ENCODE measurements at places on chromosomes 13 and 19.
A peak's percentile ranks its signal among the peaks of the same experiment; 100 is the strongest.

GRCh38 chr19:14562660-14563589 lies 8.9 kb downstream of the NDUFB7 start:
- H3K4me3 ChIP-seq: no peak overlapping the region
- no peak overlapping the region for H3K27ac ChIP-seq
- peaks cover 29% of the 10 kb centered on the region for H3K4me1 ChIP-seq
- DNase-seq: no peak
- H3K27me3 ChIP-seq: no peaks in the 10 kb centered on the region

DNA sequence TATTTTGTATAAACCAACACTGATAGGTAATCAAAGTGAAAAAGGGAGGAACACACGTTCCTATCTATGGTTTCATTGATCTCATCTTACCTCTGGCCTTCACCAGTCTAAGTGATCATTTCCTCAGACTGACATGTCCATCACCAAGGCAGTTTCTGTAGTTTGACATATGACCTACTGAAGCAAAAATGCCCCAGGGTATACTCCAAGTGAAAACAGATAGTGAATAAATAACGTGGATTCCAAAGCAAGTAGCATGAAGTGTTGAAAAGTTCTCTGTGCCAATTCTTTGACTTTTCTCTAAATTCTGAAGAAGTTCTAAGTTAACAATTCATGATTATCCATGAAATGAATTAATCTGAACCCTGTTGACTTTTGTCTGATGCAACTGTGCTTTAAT lies 334.2 kb upstream of the SGCG start:
- no peaks in the 10 kb centered on the region for H3K27me3 ChIP-seq
- DNase-seq: no peak
- H3K36me3 ChIP-seq: no peaks in the 10 kb centered on the region
- H3K4me1 ChIP-seq: no peaks in the 10 kb centered on the region
- no peak overlapping the region for H3K4me3 ChIP-seq

GRCh38 chr13:59743195-59743594 lies 420.5 kb downstream of the DIAPH3 start:
- peaks cover 6% of the 10 kb centered on the region for H3K36me3 ChIP-seq
- no peak overlapping the region for H3K27ac ChIP-seq
- H3K4me1 ChIP-seq: peaks cover 4% of the 10 kb centered on the region
- DNase-seq: no peak
- no peaks in the 10 kb centered on the region for H3K27me3 ChIP-seq

- peaks cover 38% of the 10 kb centered on the region for H3K4me1 ChIP-seq
- peak overlapping the region; percentile 69 for H3K27ac ChIP-seq
- peaks cover 59% of the 10 kb centered on the region for H3K36me3 ChIP-seq
- no peak overlapping the region for H3K4me3 ChIP-seq
- H3K27me3 ChIP-seq: no peaks in the 10 kb centered on the region
These were observed 36.7 kb upstream of the LPAR6 start for GRCh38 chr13:48449656-48450055.

GRCh38 chr13:104975272-104975671 lies 1560.2 kb downstream of the EFNB2 start:
- H3K27me3 ChIP-seq: no peaks in the 10 kb centered on the region
- no peak for DNase-seq
- H3K27ac ChIP-seq: no peak overlapping the region
- no peaks in the 10 kb centered on the region for H3K36me3 ChIP-seq
- no peak overlapping the region for H3K4me3 ChIP-seq

DNA sequence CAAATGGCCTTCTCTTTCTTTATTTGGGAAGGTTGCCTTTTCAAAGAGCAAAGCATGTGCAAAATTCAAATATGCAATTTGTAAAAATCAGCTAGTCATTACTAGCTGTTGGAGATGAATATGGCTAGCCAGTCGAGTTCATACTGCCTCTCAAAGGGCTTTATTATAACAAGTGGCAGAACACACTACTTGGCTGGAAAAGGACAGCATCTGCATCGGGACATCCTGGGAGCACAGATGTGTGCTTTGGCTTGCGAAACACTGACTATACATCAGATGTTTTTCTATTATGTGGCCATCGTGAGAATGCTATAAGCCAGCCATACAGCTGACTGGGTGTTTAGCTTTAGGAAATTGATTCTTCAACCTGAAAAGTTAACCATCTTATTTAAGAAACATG lies 424.2 kb downstream of the KCTD12 start:
- H3K27ac ChIP-seq: no peak overlapping the region
- H3K4me3 ChIP-seq: no peak overlapping the region
- H3K27me3 ChIP-seq: no peaks in the 10 kb centered on the region
- H3K36me3 ChIP-seq: no peaks in the 10 kb centered on the region
- no peaks in the 10 kb centered on the region for H3K4me1 ChIP-seq

DNA sequence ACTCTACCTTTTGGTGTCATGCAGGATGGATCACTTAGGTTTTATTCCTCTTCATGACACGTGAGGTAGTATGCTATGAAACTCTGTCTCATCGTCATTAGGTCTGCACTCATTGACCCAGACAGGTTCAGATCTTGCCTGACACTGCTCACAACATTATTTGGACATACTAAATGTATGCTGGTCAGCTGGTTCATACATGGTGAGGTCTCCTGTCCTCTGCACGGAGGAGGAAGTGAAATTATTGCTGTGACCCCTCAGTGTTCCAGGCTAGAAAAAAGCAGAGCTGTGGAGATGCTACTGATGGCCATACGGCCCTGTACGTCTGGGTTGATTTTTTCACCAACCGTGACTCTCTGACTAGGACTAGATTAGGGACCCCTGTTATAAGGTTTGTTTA lies 35.8 kb downstream of the LATS2 start:
- no peak overlapping the region for H3K4me3 ChIP-seq
- H3K27me3 ChIP-seq: peaks cover 5% of the 10 kb centered on the region
- no peaks in the 10 kb centered on the region for H3K36me3 ChIP-seq
- H3K4me1 ChIP-seq: no peaks in the 10 kb centered on the region

DNA sequence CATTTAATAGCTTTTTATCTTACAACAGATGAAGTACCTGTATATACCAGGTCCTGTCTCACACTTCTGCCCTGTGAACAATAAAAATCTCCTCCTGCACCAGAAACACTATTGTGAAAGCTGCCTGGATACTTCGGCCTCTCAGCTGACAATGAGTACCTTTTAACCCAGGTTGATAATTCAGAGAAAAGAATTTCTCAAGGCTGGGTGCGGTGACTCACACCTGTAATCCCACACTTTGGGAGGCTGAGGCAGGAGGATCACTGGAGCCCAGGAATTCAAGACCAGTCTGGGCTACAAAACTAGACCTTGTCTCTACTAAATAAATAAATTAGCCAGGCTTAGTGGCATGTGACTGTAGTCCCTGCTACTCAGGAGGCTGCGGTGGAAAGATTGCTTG lies 65.3 kb upstream of the TM9SF2 start:
- H3K27ac ChIP-seq: no peak overlapping the region
- DNase-seq: no peak
- H3K4me3 ChIP-seq: no peak overlapping the region

- H3K27me3 ChIP-seq: peaks cover 6% of the 10 kb centered on the region
- H3K36me3 ChIP-seq: no peaks in the 10 kb centered on the region
- no peak for DNase-seq
- peaks cover 5% of the 10 kb centered on the region for H3K4me1 ChIP-seq
- H3K4me3 ChIP-seq: no peak overlapping the region
These were observed 59.5 kb upstream of the FGF14 start for GRCh38 chr13:102461302-102461701.

- no peak overlapping the region for H3K4me3 ChIP-seq
- peaks cover 6% of the 10 kb centered on the region for H3K27me3 ChIP-seq
- peaks cover 13% of the 10 kb centered on the region for H3K36me3 ChIP-seq
- DNase-seq: no peak
- peaks cover 16% of the 10 kb centered on the region for H3K4me1 ChIP-seq
These were observed 133.9 kb downstream of the KL start for GRCh38 chr13:33150126-33150525.

GRCh38 chr13:38685974-38686576 lies 802 bp upstream of the FREM2 start:
- no peaks in the 10 kb centered on the region for H3K4me1 ChIP-seq
- peaks cover 35% of the 10 kb centered on the region for H3K27me3 ChIP-seq
- H3K27ac ChIP-seq: no peak overlapping the region
- DNase-seq: no peak

GRCh38 chr13:112215871-112216270 lies 148.9 kb downstream of the SOX1 start:
- H3K27me3 ChIP-seq: no peaks in the 10 kb centered on the region

DNA sequence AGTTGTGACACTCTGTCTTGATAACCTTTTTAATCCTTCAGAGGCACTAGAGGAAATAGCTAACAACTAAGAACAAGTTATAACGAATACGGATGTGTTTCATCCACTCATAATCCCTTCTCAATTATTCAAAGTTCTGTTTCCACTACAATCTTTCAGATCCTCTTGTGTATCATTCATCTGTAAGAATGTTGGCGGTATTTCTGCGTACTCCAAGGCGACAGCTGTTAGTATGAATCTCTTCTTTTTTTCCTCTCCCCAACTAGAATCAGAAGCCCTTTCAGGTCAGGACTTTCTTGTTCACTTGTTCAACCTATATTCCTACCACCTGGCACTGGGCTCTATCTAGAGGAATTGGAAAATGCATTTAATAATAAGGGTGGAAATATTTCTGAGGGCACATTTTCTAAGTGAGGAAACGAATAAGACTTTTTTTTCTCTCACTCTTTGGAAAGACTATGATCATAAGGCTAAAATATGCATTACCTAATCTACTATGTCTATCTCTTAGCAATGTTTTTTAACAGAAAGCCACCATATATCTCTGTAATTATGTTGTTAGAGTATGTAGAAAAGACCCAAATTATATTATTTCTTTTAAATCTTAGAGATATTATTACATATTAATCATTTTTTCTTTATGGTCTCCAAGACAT lies 492.9 kb downstream of the PCDH20 start:
- no peaks in the 10 kb centered on the region for H3K36me3 ChIP-seq
- no peaks in the 10 kb centered on the region for H3K27me3 ChIP-seq
- DNase-seq: no peak

DNA sequence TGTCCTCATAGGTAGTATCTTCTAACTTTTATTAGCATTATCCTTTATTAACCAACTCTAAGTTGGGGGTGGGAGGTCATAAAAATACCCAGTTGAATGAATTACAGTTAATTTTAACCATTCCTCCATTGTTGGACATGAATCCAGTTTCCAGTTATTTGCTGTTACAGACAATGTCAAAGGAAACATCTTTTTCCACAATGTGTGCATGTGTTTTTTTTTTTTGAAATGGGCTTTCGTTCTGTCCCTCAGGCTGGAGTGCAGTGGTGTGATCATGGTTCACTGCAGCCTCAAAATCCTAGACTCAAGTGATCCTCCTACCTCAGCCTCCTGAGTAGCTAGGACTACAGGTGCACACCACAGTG lies 32.0 kb downstream of the KLF5 start:
- no peak for DNase-seq
- no peak overlapping the region for H3K27ac ChIP-seq
- H3K27me3 ChIP-seq: no peaks in the 10 kb centered on the region
- H3K4me3 ChIP-seq: no peak overlapping the region
- peaks cover 9% of the 10 kb centered on the region for H3K4me1 ChIP-seq
- H3K36me3 ChIP-seq: no peaks in the 10 kb centered on the region

GRCh38 chr19:29681422-29682235 lies 16.4 kb downstream of the PLEKHF1 start:
- H3K27me3 ChIP-seq: no peaks in the 10 kb centered on the region
- H3K36me3 ChIP-seq: peaks cover 10% of the 10 kb centered on the region
- peaks cover 61% of the 10 kb centered on the region for H3K4me1 ChIP-seq
- peak overlapping the region; percentile 85 for H3K27ac ChIP-seq
- DNase-seq: no peak

- peaks cover 1% of the 10 kb centered on the region for H3K36me3 ChIP-seq
- peak; percentile 97 for DNase-seq
- peaks cover 52% of the 10 kb centered on the region for H3K4me1 ChIP-seq
These were observed 13.9 kb downstream of the RABAC1 start for GRCh38 chr19:41945135-41945766.

GRCh38 chr13:80141123-80141849 lies 199.6 kb downstream of the SPRY2 start:
- H3K27ac ChIP-seq: no peak overlapping the region
- H3K36me3 ChIP-seq: no peaks in the 10 kb centered on the region
- no peaks in the 10 kb centered on the region for H3K27me3 ChIP-seq
- no peak for DNase-seq

DNA sequence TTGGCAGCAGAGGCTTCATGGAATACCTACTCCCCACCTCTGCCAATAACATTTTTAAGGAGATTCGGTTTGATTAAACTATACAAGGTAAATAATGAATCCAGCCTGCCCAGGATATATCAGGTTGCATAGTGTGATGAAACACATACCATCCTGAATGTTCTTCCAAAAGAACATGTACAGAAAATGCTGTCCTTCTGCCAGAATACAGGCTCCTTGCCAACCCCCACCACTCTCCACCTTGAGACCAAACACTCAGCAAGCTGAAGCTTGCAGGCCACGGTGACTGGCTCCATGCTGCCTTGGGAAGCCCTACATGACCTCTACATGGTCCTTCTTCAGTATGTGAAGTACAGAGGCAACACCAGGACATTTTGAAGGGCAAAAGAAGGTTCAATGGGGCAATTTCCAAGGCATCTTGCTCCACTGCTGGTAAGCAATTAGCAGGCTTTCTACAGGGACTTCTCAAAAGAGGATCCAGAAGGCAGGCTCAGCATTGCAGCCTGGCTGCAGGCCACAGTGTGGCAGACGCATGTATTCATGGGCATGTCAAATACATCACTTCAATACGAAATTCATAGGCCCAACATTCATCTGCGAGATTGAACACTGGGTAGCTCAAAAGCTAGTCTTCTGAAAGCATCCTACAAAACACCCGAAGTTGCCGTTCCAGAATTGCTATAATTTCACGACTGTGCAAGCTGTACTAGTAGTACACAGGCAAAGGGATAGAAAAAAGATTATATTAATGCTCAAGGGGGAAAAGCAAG lies 62.4 kb upstream of the SERP2 start:
- no peaks in the 10 kb centered on the region for H3K36me3 ChIP-seq
- no peak overlapping the region for H3K27ac ChIP-seq
- no peak for DNase-seq
- H3K4me1 ChIP-seq: peaks cover 6% of the 10 kb centered on the region
- H3K4me3 ChIP-seq: no peak overlapping the region

DNA sequence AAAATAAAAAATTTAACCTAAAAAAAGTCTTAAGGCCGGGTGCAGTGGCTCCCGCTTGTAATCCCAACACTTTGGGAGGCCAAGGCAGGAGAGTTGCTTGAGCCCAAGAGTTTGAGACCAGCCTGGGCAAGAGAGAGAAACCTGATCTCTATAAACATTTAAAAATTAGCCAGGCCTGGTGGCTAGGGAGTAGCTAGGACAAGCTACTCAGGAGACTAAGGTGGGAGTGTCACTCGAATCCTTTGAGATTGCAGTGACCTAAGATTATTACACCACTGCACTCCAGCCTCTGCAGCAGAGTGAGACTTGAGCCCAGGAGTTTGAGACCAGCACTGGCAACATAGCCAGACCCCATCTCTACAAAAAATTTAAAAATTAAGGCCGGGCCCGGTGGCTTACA lies 1.1 kb downstream of the CCDC97 start:
- no peak for DNase-seq
- H3K4me3 ChIP-seq: peak overlapping the region; percentile 95
- no peaks in the 10 kb centered on the region for H3K27me3 ChIP-seq
- no peak overlapping the region for H3K27ac ChIP-seq
- peaks cover 63% of the 10 kb centered on the region for H3K4me1 ChIP-seq
- peaks cover 42% of the 10 kb centered on the region for H3K36me3 ChIP-seq
